ENCODE measurements at places on chromosomes 3 and 15.

DNA sequence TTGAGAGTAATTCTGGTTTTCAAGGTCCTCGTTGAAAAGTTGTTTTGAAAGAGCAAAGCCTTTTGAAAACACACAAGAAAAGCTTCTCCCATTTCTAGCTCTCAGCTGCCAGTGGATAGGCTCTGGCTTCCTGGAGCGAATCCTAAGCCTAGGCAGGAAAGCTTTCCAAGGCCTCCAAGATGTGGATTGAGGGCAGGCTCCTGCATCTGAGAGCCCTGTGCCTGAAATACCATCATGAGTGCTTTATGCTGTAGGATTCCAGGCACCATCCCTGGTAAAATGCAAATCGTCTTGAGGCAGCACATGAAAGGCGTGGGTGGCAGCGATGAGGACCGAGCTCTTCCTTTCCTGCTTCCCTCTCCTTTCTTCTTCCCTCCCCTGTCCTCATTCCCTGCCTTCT, 60.7 kb upstream of the CORO2B start:
- DNase-seq = no peak

DNA sequence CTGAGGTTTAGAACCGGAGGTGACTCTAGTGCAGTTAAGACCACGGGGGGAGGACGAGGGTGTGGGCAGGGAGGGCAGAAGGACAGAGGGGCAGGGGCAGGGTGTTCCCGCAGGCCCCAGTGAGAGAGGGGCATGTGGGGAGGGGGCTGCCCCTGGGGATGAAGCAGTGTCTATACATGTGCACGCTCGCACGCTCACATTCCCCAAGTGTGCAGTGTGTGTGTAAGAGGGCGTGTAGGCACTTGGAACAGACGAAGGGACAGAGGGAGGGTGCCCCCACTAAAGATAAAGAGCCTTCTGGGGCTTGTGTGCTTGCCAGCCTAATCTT, 69.5 kb upstream of the MEF2A start:
- no peak for DNase-seq

DNA sequence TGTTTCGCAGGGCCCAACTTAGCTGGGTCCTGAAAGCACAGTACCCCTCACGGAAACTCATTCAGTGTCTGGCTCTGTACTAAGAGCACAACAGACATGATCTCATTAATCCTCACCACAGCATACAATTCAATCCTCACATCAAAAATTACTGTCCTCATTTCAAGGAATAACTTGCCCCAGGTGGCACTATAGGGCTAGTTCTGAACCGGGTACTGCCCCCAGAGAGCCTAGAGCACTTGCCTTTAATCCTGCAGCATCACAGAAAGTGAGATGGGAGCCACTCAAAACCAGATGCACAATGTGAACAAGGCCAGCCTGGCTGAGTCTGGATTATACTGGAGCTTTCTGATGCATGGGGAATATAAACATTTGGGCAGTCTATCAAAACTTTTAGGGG, 122.6 kb downstream of the OSBPL10 start:
- no peak for DNase-seq

DNA sequence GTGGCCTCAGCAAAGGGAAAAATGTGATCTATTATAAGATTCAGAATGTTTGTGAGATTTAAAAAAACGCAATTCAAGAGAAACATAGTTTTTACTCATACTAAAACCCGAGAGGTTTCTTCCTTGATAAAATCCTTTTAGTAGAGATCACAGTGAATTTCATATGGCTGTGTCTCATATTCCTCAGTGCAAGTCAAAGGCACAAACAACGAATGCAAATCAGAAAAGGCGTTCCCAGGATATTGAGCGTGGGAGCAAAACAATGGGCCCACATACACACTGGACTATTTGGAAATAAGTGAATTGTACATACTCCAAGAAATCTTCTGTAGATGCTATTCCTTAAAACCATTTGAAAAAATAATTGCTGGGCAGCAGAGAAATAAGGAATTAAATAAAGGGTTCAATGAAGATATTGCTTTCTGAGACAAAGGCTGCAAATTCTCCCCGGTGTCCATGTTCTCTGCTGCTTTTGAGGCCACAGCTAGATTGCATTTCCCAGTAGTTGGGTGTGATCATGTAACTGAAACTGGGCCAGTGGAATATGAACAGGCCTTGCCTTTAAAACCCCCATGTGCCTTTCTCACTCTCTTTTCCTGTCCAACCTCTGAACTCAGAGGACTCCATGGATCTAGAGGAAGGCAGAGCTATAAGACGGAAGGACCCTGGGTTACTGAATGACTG, 144.6 kb upstream of the TBL1XR1 start:
- no peak for DNase-seq

DNA sequence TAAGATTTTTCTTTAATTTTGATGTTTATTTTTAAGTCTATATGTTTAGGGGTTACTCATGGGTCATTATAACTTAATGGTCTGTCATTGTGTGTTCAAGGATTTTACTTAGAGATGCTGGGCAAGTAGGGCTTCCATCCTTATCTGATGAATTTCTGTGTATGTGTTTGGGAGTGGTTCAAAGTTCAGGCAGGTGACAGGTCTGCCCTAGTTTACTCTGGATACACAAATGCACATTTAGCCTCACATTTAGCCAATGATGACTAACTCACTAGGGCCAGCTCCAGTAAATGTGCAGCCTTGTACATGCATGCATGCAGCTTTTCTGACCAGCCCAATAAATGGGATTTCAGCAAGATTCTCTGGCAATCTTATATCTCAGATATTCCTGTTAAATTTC, 554.1 kb downstream of the SI start:
- peak; percentile 15 for DNase-seq

- DNase-seq = no peak
Measured at GRCh38 chr3:18868911-18869689, 279.2 kb upstream of the KCNH8 start.

- DNase-seq = no peak
Measured at GRCh38 chr3:135081451-135081850, 286.4 kb downstream of the EPHB1 start.
